ENCODE measurements at places on chromosomes 1 and 21. TPM values are rescaled to one million over a fixed set of nuclear protein-coding genes. Genes with fewer than 3 reads are reported as not detected.
A peak's percentile ranks its signal among the peaks of the same experiment; 100 is the strongest.

DNA sequence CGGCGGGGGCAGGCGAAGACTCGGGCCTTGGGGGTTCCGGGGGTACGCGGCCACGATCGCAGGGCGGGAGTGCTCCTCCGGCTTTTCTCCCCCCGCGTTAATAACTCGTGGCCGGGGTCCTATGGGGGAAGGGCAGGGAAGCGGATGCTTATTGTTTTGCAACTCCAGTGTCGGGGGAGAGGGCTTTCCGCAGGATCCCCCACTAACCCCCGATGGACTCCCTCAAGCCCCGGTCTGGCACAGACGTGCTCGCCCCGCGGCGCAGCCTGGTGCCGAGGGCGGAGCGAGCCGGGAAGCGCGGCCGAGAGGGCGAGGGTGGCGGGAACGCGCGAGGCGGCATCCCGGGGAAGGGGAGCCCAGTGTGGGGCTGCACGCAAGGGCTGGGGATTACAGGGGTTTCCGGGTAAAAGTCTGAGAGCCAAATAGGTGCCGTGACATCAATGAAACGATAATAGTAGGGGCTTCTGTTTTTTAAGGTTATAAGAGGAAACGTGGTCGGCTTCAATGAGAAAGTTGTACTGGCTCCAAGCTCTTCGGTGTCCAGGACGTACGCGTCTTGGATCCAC lies 772 bp downstream of the UCK2 start:
- peak; percentile 62 for DNase-seq

The RXFP4 gene
- not detected for total RNA-seq

DNA sequence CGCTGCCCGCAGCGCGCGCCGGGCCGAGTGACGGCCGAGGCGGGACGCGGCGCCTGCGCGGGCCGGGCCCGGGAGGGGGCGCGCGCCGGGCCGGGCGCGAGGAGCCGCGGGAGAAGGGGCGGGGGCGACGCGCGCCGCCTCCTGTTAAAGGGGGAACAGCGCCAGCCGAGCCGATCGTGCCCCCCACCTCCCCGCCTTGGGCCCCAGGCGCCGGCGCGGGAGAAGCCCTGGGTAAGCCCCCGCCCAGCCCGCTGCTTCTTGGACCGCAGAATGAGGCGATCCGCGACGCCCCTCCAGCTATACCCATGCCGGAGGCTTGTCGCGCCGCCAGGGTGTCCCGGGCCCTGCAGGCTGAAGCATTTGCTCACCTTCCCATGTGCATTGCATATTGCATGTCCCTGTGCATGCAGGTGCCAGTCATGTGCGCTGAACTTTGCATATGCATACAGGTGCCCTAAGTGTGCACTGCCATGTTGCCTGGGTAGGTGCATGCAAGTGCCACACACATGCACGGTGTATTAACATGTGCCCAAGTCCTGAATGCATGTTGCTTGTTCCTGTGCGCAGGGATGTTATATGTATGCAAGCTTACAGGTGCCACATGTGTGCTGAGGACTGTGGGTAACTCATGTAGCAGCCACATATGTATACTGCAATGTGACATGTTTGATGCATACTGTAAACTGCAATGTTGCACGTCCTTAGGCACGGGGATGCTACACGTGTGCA lies at the start of gene ADGRB2:
Gene ADGRB2 (minus strand): TSS at position 29 of the 729 bp plus-strand sequence. CDS start 7,119 bp downstream, outside the sequence.
- no peak for DNase-seq

The CFAP74 gene
- not detected for total RNA-seq

The SGIP1 gene
- 3.7 TPM for total RNA-seq

The GCSAML gene
- total RNA-seq: not detected

GRCh38 chr21:21156957-21157356 lies 158.7 kb downstream of the NCAM2 start:
- DNase-seq: no peak

- DNase-seq: no peak
These were observed 48.6 kb upstream of the ATF3 start for GRCh38 chr1:212559929-212560328.
